ENCODE measurements at places on chromosomes 6 and 20.
A peak's percentile ranks its signal among the peaks of the same experiment; 100 is the strongest.

DNA sequence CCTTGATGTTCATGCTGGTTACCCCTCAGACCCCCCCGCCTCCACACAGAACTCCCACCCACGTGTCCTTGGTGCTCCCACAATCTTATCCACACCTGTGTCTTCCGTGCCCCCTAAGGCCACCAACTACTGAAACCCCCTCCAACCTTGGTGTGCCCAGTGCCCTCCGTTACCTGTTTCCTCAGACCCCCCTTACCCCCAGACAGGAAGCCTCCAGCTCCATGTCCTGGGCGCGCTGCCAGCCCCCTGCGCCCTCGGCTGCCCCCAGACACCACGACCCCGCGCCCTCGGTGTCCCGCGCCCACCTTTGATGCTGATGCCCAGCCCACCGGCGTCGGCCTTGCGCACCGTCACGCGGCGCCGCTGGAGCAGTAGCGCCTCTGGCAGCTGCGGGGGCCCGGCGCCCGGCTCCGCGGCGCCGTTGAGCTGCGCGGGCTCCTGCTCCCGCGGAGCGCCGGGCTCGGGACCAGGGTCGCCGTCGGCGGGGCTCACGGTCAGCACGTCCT, 504 bp downstream of the SNTA1 start:
- no peak for DNase-seq

- DNase-seq, result peak; percentile 49
Measured at GRCh38 chr6:163554663-163555062, 140.1 kb downstream of the QKI start.

DNA sequence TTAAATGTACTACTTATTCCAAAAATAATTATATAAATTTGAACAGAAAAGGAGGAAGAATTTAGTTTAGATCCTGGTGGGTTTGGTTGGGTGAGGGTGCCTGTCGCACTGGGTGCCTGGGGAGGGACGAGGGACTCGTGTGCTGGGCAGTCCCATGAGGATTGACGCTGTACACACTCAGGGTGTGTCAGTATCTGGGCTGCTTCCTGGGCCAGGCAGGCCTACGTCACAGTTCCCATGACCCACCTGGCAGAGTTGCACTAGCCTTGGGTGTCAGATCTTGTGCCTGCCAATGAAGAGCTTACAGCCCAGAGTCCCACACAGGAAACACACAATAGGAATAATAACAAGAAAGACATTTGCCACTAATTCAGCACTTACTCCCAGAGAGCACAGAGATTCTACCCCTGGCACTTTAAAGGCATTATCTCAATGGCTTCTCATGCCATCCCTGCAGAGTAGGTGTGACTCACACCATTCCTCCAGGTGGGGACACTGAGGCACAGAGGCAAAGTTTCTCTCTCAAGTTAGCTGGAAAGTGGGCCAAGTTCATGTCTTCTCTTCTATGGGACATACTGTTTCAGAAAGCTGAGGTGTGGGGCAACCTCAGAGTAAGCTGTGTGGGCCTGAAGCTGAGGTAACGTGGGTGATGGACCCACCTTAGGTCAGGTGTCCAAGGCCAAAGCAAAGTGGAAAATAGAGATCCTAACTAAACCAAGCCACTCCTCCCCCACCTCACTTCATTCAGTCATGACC, 1.3 kb upstream of the SDCBP2 start:
- DNase-seq, result peak; percentile 80

DNA sequence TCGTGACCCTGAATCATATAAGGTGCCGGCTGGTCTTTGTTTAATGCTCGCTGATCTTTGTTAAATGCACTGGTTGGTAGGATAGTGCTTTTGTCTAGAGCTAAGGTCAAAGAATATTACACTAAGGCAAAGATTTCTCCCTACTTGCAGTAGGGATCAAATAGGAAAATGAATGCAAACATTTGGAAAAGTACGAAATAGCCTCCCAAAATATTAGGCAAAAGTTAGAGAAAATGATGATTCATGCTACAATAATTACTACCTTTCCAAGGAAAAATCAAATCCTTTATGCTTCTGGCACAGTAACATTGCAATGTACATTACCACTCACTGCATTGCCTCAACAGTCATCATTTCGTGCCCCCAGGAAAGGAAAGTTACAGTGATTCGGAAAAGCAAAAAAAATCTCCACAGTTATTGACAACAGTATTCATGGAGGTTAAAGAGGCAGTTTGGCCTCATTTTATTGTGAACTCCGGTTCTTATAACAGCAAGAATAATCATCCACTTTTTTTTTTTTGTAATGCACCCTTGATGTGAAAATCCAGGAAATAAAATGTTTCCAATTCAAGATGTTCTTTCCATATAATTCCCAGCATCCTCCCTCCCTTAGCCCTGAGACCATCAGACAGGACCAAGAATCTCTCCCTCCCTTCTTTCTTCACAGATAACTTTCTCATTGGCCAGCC, 61.7 kb upstream of the ZMYND8 start:
- DNase-seq, result no peak

GRCh38 chr6:79188107-79188506, 46.4 kb downstream of the HMGN3 start:
- DNase-seq, result no peak

DNA sequence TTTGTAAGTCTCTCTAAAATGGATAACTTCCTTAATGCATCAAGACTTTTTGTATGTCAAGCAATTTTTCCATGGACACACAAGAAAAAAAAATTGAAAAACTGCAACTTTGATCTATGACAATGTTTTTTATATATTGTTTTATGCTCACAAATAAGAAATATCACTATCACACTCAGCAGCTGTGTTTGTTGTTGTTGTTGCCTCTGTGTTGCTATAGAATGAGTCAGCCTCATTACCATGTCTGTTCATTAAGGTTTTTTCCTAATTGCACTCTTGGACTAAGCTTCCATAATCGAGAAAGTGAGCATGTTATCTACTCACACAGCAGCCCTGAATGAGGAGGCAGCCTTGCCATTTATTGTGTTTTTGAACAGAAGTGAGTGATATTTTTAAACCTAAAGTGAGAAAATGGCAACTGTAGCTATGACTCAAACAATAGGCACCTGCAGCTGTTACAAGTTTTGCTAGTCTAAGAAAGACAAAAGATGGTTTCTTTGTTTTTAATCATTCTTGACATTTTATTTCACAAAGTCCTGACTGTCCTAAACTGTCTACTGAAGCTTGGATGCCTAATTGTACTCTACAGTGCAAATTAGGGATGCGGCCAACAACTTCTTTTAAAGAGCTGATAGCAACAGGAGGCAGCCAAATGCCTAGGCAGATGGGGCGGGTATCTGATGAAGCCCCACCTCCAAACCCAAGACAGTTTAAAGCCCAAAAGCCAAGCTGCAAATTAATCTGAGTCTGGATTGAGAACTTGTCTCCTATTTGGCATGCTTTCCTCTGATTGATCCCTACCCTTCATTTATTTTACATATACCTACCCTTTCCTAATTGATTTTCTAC, 77.9 kb upstream of the DOK5 start:
- no peak for DNase-seq
